ENCODE measurements at places on chromosomes 3 and 15. TPM values are rescaled to one million over a fixed set of nuclear protein-coding genes. Genes with fewer than 3 reads are reported as not detected.
A peak's percentile ranks its signal among the peaks of the same experiment; 100 is the strongest.

Gene SGO1
- 14.5 TPM for total RNA-seq

Gene MRPL47
- 43.7 TPM for total RNA-seq

Gene CHRD
- total RNA-seq: 4.6 TPM

Gene SEMA3B
- 9.7 TPM for total RNA-seq

Gene CCRL2
- total RNA-seq: not detected

Gene ASB14
- not detected for total RNA-seq

Gene TUSC7
- not detected for total RNA-seq

Gene GOLGA8J
- total RNA-seq: not detected

Gene TGM5
- total RNA-seq: not detected

Gene GTPBP8
- total RNA-seq: 33.4 TPM

Gene EOGT
- total RNA-seq: 41.6 TPM

Gene TMED3
- 45.1 TPM for total RNA-seq

Gene RASL12
- 1.7 TPM for total RNA-seq

Gene DAZL
- total RNA-seq: not detected

DNA sequence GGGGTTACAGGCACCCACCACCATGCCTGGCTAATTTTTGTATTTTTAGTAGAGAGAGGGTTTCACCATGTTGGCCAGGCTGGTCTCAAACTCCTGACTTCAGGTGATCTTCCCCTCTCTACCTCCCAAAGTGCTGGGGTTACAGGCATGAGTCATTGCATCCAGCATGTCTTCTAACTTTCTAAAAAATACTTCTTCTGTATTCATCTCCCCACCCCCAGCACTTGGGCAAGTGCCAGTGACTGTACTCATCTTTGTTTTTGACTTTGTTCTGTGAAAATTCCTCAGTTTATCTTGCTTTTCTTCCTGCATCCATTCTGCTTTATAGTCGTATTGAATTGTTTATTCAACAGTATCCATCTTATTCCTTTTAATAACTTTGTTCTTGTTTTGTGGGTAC, 47.6 kb downstream of the ARIH1 start:
- DNase-seq: peak; percentile 8

DNA sequence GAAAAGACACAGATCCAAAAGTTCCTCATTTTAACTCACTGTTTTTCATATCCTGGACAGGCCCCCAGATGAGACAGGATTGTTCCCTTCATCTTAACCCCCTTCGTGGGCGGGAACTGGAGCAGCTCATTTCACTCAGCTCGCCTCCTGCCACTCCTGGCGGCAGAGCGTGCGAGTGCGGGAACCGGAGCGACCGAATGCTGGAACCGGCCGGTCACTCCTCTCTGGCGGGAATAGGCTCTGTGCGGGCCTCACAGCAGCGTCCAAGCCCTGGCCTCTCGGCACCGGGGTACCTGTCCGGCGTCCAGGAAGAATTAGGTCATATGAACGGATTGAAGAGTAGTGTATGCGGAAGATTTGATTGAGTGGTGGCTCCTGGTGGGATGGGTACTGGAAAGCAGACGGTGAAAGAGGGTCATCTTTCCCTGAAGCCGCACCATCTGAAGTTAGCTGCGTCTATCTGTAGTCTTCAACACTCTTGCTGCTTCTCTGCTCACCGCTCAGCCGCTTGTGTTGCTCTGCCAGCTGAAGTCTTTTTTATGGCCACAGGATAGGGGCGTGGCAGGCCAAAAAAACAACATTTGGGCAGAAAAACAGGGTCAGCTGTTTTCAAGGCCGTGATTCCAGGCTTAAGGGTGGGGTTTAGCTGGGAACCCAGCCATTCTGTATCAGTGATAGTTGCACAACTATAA, 42.3 kb upstream of the FXR1 start:
- DNase-seq: peak; percentile 87

DNA sequence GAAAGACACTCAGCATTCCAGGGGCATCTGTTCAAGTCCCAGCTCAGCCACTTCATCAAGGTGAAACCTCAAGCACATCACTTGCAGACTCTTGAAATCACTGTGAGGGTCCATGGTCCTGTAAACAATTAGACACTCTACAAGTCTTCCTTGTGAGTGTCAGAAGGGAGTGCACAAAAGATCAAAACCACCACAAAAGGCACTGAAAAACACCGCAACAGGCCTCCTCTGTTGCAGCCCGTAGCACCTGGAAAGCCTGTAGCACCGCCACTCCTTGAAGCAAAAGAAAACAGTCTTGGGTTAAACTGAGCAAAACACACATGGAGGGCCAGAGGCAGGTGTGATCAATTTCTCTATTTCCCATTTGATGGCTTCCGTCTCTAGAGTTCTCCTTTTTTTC, 63.8 kb upstream of the SNRK start:
- DNase-seq: no peak

GRCh38 chr15:82951472-82952157, 905 bp downstream of the HOMER2 start:
- no peak for DNase-seq

DNA sequence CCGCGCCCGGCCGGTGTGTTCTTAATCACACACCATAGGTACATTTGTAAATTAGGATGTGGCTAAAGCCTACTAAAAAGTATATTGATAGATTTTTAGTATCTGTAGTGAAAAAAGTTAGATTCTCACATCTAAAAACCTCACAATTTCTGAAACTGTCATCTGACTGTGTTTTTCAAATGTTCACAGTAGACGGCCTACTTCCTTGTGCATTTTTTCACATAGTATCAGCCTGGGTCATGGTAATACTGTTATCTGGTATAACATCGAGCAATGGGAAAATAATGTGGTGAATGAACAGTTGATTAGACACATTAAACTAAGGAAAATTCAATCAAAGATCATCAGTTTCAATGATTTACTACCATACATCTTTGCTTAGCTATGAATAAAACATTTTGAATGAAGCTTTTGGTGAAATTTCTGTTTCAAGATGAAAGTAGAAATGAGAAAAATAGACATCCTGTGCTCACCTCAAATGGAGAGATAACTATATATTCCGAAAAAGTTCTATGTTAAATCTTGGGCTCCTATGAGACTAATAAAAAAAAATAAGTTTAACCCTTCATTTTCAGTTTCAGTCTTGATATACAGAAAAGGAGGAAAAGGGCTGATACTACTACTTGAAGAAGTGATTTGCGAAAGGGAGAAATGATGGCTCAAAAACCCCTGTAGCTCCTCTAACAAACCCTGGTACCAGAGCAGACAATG, 262.7 kb downstream of the ZBTB20 start:
- DNase-seq: no peak

GRCh38 chr3:31765871-31766270, 215.2 kb downstream of the OSBPL10 start:
- no peak for DNase-seq

- DNase-seq: no peak
Measured at GRCh38 chr3:137768361-137769321, 4.5 kb downstream of the SOX14 start.

DNA sequence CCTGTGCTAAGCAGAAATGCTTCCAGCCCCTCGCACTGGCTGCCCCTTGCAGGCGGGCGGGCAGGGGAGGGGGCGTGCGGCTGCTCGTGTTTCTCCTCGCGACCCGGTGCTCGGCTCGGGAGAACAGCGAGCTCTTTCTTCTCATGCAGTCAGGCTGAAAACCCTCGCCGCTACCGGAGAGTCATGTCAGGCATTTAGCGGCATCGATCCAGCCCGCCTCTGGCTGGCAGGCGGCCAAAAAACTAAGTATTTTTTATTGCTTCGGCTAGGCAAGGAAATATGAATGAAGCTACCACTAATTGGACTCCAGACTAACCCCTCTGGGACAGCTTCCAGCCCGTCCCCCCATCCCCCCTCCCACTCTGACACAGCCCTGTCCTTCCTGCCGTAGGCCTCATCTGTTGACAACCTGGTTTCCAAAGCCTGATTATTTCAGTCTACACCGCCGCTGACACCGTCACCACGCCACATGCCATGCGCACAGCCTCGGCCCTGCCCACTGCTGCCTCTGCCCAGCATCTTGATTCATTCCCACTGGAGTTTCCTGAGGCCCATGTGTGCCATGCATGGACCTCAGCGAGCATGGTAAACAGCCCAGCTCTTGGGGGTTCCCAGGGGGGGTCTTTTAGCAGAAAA, 35.3 kb downstream of the TLE3 start:
- peak; percentile 27 for DNase-seq

GRCh38 chr3:125061170-125061569, 5.4 kb upstream of the HEG1 start:
- DNase-seq: peak; percentile 99

- no peak for DNase-seq
Measured at GRCh38 chr3:158489181-158489580, 81.8 kb upstream of the MLF1 start.

- DNase-seq: no peak
Measured at GRCh38 chr15:61130950-61131942, 97.9 kb downstream of the RORA start.

- no peak for DNase-seq
Measured at GRCh38 chr15:40714144-40714543, 19.2 kb downstream of the RAD51 start.

GRCh38 chr3:142624341-142625152, 28.4 kb downstream of the PLS1 start:
- no peak for DNase-seq

DNA sequence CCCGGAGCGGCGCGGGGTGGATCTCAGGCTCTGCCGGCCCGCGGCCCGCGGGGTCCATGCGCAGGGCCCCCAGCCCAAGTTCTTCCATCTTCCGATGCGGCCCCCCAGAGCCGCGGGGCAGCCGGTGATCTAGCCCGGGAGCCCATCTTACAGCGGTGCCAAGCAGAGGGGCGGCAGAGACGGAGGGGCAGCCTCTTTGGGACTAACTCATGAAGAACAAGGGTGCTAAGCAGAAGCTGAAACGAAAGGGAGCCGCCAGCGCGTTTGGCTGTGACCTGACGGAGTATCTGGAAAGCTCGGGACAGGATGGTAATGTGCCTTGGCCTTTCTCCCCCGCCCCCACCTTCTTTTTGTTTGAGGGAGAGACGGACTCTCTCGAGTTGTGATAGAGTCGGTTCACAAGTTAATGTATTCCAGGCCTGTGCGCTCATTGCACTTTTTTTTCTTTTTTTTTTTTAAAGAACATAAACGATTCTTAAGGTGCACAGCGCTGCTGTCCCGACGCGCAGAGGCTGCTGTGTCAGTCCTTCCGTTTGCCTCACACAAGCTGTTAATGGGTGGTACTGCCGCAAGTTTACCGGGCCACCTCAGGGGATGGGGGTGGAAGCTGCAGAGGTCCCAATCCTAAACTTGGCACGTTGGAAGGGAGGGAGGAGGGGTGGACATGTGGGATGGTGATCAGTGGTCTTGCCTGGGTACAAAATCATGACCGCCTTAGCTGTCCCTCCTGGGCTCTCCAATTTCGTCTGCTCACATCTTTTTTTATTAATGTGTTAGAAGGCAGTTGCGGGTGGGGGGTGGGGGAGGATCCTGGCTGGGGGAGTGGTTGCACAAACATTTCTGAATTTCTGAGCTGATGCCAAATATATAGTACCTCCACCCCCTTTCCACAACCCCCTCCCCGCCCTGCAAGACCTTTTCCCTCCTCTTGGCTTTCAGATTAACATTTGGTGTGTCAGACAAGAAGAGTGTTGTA, 801 bp downstream of the ARHGAP31 start:
- peak; percentile 43 for DNase-seq

- no peak for DNase-seq
Measured at GRCh38 chr15:92663250-92663951, 7.8 kb upstream of the FAM174B start.

GRCh38 chr3:188829130-188829529, 342.6 kb upstream of the TPRG1 start:
- no peak for DNase-seq

DNA sequence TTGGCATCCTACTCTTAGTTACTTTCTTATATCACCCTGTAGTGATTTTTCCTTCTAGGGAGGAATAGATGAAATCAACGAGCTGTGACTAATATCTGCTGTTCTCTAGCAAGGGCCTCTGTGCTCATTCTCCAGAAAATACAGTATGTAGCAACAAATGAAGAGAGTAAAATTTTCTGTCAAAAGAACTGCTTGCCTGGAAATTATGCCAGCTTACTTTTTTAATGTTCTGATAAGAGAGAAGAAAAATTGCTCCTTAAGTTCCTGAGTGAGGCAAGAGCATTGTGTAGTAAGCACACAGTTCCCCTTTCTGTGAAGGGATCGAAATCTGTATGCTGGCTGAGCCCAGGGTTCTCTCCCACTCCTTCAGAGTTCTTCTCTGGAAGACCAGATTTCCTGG, 51.4 kb upstream of the GK5 start:
- peak; percentile 96 for DNase-seq

- no peak for DNase-seq
Measured at GRCh38 chr3:188749010-188749617, 422.7 kb upstream of the TPRG1 start.

DNA sequence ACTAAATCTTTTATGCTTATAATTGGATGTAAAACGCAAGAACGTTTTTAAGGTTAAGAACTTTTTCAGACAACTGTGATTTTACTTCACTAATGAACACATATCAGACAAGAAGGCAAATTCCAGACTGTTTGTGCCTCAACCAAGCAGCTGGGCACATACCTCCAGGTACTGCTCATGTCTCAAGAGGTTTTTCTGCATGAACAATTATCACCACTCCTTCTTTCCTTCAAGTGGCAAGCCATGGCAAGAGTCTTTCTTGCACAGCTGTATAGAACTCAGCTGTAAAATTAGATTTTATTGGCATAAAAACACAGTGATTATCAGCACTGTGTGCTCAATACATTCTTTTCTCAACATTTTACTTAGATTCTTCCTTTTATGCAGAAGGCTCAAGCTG, 64.3 kb downstream of the FNDC3B start:
- peak; percentile 82 for DNase-seq

DNA sequence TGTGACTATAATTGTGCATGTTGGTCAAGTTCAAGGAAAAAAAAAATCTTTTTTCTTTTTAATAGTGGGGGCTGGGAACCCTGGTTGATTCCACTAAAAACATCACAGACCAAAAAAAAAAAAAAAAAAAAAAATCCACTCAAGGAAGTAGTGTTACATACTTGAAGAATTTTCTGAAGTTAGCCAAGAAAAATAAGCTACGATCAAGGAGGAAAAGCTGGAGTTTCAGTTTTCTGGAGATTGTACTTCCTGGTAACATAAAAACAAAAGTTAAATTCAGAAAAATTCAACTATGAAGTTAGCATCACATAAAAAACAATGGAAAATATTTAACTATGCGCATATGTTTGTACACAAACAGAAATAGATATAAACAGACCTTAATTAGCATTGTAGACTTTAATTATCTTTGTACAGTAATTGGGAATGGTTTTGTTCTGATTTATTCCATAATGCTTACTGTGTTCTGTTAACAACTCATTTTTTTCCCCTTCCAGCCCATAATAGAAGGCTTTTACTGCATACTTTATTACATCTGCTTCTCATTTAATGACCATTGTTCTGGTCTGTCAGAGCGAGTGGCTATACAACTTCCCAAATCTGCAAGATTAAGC, 194.3 kb downstream of the RORA start:
- DNase-seq: peak; percentile 90
